ENCODE measurements at places on chromosomes 2 and 18.

- no peak for DNase-seq
Observed at GRCh38 chr2:160870729-160871465, 289.3 kb upstream of the TANK start.

DNA sequence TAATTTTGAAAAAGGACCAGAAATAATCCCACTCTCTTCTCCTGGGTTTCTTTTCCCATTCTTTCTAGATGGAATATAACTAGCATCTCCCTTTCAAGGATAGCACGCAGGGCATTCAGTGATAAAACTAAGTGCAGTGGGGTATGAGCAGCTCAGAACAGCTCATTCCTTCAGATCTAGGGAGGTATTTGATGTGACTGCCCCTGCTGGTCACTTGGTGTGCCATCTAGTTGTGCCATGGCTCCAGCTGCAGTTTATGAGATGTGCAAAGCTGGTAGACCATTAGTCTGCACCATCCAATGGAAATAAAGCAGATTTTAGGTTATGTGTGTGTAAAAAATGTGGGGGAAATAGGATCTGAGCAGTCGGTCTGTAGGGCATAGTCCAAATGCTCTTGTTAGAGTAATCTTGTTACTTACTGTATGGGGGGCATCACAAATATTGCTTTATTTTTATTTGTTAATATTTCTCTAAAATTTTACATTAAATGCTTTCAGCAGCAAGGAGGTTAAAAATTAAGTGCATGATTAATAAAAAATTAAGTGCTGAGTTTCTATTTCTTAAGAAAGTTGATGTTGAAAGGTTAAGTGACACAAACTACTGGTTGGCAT lies 38.9 kb downstream of the CTAGE1 start:
- DNase-seq, result no peak

DNA sequence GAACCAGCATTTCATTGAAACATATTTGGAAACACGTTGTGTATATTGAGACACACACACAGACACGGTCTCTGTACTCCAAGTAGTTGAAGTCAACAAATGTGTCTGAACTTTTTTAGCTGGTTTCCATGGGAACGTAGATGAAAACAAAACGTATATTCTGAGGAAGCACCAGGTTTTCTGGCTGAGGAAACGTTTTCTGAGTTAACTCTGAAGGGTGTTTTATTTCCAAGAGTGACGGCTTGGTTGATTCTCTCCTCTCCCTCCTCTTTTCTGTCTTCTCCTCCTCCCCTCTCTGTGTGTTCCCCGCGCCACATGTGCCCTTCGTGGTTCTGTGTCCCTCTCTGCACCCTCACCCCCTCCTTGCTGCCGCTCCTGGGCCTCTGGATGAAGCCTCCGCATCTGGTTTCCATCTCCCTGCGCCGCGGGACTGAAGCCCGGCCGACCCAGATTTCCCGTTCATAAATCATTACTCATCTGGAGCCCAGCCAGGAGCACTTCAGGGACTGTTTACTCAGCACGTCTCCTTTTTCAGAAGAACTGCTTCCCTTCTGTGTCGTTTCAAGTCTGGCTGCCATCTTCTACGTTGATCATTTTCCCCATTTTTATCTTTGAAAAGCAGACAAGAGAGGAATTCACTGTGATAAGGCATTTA lies 122.7 kb downstream of the COL6A3 start:
- DNase-seq, result no peak

- DNase-seq, result no peak
Observed at GRCh38 chr2:176148751-176149421, 2.5 kb upstream of the HOXD4 start.

- DNase-seq, result no peak
Observed at GRCh38 chr2:128363934-128364361, 45.3 kb upstream of the HS6ST1 start.

- DNase-seq, result no peak
Observed at GRCh38 chr2:84816426-84817026, 64.4 kb downstream of the TRABD2A start.

GRCh38 chr2:69797836-69798289 lies 31.6 kb upstream of the GMCL1 start:
- DNase-seq, result no peak
